ENCODE measurements at places on chromosomes 3 and 15. TPM values are rescaled to one million over a fixed set of nuclear protein-coding genes. Genes with fewer than 3 reads are reported as not detected.

Gene SUSD5
- 3.6 TPM for total RNA-seq

Gene CPN2
- not detected for total RNA-seq

Gene PDCD10
- total RNA-seq, result 45.8 TPM

Gene KLHL40
- total RNA-seq, result not detected

Gene TKT
- 567 TPM for total RNA-seq

Gene SERINC4
- total RNA-seq, result 0.09 TPM

Gene ARPP21
- total RNA-seq, result not detected

Gene NDN
- total RNA-seq, result 41.5 TPM
